ENCODE measurements at places on chromosomes 3 and 15.

DNA sequence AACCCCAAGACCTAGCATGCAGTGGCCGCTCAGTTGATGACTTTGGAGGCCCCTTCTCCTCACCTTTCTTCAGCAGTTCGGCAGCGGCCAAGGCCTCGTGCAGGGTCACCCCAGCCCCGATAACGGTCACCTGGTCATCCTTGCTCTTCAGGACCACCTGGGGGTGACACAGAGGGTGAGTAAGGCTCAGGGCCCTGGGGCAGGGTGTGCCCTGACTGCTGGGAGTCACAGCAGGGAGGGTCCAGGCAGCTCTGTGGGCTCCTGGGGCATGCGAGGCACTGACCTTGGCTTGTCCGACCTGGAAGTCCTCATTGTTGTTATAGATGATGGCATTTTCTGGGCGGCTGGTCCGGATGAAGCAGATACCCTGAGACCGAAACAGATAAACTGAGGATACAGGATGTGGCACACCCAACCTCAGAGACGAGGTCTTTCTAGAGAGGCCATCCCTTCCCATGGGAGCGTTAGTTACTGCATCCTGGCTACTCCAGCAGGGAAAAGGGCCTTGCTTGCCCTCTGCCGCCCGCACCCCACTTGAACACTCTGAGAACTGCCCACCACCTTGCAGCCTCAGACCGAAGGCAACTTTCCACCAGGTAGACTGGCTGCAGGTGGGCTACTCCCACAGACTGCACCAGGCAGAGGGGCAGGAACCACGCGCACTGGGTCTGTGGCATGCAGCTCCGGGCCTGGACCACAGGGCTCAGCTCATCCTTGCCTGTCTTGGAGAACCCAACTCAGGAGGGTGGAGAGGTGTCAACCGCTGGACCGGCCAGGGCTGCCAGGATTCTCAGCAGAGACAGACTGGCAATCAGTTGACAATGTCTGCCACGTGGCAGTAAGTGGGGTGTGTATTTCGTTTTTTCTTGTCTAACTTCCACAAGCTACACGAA, 27.6 kb downstream of the TKT start:
- no peak for DNase-seq

DNA sequence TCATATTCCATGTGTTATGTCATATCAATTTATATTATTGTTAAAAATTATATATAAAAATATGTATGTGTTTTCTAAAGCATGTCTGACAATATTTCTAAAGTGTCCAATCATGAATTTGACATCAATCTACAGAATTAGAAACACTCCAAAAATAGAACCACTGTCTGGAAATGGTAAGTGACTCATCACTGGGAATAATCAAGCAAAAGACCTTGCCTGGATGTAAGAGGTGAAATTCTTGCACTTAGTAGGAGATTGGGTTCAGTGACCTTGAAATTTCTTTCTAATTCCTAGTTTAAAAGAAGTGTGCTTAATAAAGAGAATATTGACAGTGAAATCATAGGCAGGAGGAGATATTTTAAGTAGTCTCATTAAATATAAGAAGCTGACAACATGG, 188.8 kb downstream of the ZNF385D start:
- DNase-seq = no peak

DNA sequence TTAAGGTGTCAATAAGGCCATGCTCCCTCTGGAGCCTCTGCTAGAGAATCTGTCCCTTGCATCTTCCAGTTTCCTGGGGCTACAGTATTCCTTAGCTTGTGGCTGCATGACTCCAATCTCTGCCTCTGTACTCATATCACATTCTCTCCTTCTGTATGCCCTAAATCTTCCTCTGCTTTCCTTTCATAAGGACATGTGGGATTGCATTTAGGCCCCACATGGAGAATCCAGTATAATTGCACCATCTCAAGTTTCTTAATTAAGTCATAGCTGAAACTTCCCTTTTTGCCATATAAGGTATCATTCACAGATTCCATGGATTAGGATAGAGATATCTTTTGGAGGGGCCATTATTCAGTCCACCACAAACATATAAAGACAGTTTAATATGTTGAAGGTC, 409.8 kb upstream of the TMCO5A start:
- no peak for DNase-seq

GRCh38 chr3:188949996-188950395, 221.8 kb upstream of the TPRG1 start:
- no peak for DNase-seq
